GM12864 (cell line): ENCODE measurements at places on chromosomes 13 and 19.

- DNase-seq = no peak
Observed at GRCh38 chr19:41563854-41564514, 12.0 kb upstream of the CEACAM21 start.

DNA sequence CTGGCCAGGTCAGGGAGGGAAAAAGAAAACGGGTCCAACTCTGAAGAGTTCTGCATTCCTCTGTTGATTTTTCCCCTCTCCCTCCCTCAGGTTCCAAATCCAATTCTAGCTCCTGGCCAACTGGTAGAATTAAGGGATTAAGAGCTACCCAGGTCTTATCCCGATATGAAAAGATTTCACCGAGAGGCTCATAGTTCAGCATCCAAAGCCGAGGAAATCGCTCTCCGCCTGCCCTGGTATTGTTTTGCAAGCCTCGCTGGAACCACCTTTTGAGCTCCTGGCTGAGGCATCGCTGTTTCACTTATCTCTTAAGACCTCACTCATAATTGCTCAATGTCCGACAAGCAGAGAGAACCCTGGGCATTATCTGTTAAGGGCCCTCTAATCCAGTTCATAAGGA lies 180.4 kb downstream of the URI1 start:
- DNase-seq = no peak

DNA sequence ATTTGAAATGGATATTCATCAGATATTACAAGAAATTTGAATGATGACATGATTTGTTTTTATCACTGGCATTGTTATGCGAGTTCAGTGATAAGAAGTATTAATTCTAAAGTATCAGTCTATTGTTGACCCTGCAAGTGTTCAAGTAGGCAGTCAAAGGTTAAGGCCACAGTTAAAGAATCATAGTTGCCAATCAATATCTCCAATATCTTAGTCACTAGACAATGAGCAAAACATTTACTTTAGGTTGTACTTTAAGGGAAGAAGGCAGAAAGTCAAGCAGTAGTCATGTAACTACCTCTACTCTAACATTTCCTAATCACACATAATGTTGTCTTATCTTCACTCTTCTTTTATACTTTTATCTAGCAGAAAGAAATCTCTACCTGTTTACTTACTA lies 709.8 kb downstream of the PCDH17 start:
- DNase-seq = no peak

GRCh38 chr13:110405597-110406450 lies 98.7 kb downstream of the COL4A2 start:
- DNase-seq = no peak

DNA sequence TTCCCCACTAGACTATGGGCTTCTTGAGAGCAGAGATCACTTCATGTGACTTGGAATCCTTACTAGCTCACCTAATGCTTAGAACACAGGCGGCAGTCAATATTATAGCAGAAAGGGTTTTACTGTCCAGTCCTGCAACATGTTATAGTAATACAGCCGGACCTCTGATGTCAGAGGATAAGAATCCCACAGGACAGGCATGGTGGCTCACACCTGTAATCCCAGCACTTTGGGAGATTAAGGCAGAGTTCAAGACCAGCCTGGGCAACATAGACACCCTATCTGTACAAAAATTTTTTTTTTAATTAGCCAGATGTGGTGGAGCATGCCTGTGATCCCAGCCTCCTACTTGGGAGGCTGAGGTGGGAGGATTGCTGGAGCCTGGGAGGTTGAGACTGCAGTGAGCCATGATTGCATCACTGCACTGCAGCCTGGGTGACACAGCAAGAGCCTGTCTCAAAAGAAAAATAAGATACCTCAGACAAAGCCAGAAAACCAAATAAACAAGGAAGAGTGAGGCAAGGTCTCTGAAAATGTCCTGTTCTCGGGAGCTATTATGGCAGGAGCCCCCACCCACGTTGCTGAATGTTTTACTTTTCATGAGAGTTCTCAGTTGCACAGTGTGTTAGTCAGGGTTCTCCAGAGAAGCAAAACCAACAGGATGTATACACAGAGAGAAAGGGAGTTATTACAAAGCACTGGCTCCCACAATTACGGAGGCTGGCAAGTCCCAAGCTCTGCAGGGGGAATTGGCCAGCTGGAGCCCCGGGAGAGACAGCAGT lies 100.8 kb downstream of the UBL3 start:
- no peak for DNase-seq

- DNase-seq = no peak
Observed at GRCh38 chr13:60143775-60144174, 20.0 kb downstream of the DIAPH3 start.

- DNase-seq = no peak
Observed at GRCh38 chr19:13121551-13122274, 3.6 kb downstream of the NACC1 start.

DNA sequence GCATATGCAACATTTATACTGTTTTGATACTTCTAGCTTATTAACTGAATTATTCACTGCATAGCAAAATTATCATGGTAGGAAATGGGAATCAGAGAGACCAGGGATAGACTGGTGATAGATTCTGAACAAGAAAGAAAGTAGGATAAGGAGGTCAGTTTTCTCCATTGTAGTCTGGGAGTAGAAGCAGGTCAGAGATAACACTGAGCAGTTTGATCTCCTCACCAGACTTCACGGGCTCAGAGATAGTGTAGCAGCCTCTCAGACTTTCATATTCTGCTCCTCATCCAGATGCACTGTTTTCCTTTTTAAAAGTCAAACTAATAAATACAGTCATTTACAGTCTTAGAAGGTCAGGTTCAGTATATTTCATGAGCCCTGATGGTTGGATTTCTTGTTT lies 56.0 kb upstream of the MYO16 start:
- DNase-seq = no peak

DNA sequence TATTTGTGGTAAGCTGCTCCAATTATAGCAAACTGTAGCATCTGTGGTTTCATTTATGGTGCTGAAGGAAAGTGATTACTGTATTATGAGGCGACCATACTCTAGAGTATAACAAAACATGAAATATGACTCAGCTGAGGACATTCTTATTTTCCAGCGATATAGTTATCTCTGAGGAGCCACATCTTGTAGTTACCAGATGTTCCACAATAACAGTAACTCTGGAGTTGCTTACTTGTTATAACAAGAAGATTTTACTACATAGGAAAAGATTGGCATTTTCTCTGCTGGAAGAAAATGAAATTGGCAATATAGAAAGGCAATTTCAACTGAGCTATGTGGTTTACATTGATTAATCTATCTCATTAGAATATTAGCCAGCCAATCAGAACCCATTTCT lies 1634.2 kb downstream of the PCDH9 start:
- no peak for DNase-seq

- DNase-seq = no peak
Observed at GRCh38 chr13:113959198-113959597, 14.7 kb downstream of the C13orf46 start.

GRCh38 chr13:48138270-48138669 lies 43.4 kb upstream of the MED4 start:
- DNase-seq = no peak

- no peak for DNase-seq
Observed at GRCh38 chr13:40578055-40578454, 88.4 kb downstream of the FOXO1 start.
